Stimulated activated CD8-positive, alpha-beta memory T cell treated with anti-CD3 and anti-CD28 coated beads, Interleukin-15, amount 100 ng/mL, for 24 hours (primary cell): ENCODE measurements at places on chromosomes 2 and 18.

- DNase-seq, result no peak
Measured at GRCh38 chr2:38578832-38579231, 23.9 kb downstream of the HNRNPLL start.

DNA sequence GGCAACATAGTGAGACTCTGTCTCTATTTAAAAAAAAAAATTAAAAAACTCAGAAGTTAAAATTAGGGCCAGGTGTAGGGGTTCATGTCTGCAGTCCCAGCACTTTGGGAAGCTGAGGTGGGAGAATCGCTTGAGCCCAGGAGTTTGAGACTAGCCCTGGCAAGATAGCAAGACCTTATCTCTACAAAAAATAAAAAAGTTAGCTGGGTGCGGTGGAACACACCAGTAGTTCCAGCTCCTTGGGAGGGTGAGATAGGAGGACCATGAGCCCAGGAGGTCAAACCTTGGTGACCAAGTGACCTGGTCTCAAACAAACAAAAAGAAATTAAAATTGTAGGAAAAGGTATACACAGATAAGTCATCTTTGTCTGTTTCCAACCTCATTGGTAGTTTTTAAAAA, 11.3 kb downstream of the TTLL4 start:
- no peak for DNase-seq

DNA sequence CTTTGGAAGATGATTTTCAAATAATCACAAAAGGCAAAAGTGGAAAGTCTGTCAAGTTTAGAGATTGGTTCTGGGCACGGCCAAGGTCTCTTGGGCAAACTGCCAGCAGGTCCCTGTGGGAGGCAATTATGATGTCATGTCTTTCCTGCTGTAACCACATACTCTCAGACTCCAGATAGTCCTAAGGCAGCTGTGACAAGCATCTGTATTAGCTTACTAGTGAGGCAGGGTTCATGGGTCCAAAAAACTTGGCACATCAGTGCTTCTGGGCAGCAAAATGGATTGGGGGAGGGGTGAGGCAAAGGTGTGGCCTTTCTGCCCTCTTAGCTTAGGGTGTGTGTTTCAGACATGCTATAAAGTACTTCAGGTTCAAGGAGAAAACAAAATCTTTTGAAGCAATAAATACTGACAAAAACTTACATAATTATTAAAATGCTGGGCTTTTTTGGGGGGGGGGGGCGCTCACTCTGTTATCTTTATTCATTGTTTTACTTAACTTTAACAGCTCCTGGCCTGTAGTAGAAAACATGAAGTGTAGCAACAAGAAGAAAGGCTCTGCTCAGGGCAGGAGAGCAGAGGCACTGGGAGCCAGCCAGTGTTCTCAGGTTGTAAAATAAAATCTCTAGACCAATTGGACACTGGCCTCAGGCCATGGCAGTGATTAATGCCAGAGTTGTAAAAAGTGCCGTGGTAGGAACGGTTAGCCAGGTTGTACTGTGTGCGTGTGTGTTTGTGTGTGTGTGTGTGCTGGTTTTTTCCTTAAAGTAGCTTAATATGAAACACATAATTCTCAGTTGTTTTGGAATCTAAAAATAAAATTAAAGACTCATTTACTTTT, 14.3 kb upstream of the TANC1 start:
- DNase-seq, result no peak

- no peak for DNase-seq
Measured at GRCh38 chr2:69585855-69586555, 57.5 kb downstream of the AAK1 start.

- DNase-seq, result no peak
Measured at GRCh38 chr2:69022548-69022947, 9.6 kb downstream of the ANTXR1 start.

GRCh38 chr2:7264791-7265190, 347.6 kb downstream of the RNF144A start:
- no peak for DNase-seq

DNA sequence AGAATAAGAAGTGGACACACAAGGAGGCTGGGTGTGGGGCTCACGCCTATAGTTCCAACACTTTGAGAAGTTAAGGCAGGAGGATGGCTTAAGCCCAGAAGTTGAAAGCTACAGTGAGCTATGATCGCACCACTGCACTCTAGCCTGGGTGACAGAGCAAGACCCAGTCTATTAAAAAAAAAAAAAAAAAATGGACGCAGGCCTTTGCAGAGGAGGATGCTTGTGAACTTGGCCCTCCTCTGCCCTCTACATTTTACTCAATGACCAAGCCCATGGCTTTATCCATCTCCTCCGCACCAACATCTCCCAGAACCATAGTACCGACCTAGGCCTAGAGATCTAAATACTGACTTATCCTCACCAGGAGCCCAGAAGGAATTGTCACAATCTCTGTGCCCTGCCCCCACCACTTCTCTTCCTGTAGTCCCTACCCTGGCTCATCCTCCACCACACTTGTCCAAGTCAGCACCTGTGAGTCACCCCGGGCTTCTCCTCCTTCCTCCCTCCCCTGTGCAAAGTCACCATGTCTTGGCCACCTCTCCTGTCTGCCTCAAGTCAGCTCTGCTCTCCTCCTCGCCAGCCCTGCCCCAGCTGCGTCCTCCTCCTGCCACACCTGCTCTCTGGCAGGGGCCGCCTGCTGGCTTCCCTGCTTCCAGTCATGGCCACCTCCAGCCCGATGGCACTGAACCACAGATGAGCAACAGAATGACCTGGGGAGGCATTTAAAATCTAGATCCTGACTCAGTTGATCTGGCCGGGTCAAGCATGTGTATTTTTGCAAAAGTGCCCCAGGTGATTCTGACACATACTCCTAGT, 35.8 kb upstream of the ASPRV1 start:
- DNase-seq, result no peak

- DNase-seq, result no peak
Measured at GRCh38 chr2:145260081-145260480, 740.2 kb upstream of the ZEB2 start.

DNA sequence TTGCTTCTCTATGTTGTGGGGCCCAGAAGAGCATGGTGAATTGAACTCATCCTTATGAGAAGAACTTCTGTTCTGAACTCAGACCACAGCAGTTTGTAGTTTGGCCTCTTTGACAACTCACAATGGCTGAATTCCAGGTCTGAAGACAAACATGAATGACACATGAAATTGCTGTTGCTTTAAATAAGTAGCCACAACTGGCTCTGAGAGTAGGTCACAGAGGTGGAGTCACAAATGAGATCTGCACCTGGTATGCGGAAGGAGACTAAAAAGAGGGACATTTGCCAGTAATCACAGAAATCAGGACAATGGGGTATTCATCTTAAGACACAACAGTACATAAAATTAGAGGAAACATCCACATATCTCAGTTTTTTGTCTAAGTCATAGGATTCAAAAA, 290.3 kb upstream of the MMADHC start:
- no peak for DNase-seq

- DNase-seq, result no peak
Measured at GRCh38 chr2:76197842-76198448, 487.2 kb upstream of the GCFC2 start.

- no peak for DNase-seq
Measured at GRCh38 chr2:229524799-229525198, 189.6 kb downstream of the DNER start.

DNA sequence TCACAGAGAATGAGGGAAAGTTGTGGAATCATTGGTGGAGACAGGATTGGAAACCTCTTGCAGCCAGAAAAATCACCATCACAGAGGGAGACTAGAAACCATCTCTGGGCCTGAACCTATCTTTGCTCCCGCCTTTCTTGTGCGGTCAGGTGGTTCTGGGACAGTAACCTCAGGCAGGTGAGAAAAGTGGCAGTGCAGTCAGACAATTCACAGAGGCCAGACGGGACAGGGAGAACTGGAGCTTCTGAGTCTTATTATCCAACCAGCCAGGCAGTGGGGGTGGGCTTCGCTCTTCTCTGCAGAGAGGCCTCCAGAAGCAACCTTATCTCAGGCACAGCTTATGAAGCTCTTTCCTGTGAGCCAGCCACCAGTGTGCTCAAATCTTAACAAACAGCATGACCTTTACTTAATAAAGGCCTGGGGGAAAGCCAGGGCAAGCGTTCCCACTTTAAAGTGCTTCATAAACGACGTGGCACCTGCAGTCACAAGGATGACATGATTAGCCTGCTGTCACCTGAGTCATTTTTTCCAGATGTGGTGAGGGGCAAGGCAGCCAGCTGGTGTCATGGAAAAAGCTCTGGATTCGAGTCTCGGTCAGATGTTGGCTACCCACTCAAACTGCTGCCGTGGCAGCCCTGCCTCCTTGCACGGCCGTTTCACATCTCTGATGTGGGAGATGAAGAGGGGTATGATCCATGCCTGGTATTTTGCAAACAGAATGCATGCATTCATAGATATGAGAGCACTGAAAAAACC, 109.7 kb downstream of the B3GNT2 start:
- DNase-seq, result no peak

DNA sequence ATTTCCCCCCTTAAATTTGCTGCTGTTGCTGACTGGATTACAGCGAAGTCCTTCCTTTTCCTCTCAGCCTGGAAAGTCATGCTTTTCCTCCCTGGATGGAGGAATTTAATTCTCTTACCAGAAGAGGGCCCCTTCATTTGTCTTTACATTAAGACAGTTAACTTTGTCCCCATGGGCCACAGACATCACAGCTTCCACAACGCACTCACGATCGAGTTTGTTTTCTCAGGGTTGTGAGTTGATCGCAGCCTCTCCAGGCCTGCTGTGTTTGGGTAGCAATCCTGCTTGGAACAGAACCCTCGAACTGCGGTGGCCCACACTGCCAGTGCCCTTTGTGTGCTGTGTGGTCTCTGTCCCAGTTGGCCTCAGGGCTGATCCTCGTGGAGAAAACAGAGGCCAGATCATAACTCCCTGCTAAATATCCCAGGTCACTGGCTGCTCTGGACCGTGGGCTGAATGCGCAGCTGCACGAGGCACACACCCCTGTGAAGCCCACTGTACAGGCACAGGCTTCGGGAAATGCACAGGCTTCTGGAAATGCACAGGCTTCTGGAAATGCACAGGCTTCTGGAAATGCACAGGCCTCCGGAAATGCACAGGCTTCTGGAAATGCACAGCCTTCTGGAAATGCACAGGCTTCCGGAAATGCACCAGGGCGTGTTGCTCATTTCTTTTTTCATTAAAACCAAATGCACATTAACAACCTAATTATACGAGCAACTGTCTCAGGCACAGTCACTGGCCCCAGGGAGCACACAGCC, 2.2 kb upstream of the PDIA6 start:
- DNase-seq, result no peak

DNA sequence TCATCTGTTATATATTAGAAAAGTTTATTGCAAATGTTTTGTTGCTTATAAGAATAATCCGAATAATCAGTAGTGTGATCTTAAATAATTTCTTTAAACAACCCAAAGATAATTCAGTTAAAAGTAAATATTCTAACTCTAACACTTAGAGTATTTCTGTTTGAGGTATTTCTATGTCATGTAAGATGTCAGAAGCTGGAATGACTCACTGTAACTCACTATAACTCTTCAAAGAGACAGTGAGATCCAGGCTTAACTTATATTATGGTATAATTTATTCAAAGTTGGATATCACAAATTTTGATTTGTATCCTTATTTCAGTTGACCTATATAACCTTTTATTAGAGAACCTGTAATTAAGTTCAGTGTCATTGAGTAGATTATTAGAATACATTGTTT, 6.9 kb downstream of the MBD5 start:
- DNase-seq, result no peak

DNA sequence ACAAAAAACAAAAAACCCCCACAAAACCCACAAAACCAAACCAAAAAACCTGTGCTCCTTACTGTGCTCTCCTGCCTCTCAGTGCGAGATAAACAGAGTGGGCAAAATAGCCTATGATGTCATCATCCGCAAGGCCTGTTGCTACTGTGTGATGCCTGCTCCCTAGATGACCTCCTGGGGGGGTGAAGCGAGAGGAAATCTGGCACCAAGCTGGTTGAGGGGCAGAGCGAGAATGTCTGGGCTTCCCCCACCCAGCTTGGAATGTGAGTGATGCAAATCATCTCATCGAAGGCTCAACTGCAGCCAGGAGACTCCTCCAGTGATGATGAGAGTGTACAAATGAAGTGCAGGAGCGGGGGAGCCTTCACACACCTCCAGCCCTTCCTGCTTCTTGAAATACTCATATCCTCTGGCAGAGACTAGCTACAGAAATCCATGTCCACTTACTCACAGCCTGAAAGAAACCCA, 57.7 kb upstream of the MAP4K3 start:
- no peak for DNase-seq

DNA sequence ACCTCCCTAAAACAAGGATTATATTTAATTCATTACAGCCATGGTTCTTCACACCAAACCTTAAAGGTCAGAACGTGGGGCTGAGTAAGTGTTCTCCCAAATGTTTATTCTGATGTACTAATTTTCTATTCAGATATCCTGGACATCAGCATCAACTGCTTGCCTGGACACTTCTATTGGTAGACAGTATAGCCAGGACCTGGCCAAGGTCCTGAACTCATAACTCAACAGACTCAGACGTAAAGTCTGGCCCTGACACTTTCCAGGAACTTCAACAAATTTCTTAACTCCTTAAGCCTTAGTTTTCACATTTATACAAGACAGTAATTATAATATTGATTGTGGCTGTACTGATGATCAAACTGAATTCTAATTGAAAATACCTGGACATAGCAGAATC, 89.1 kb downstream of the AKAIN1 start:
- DNase-seq, result no peak

DNA sequence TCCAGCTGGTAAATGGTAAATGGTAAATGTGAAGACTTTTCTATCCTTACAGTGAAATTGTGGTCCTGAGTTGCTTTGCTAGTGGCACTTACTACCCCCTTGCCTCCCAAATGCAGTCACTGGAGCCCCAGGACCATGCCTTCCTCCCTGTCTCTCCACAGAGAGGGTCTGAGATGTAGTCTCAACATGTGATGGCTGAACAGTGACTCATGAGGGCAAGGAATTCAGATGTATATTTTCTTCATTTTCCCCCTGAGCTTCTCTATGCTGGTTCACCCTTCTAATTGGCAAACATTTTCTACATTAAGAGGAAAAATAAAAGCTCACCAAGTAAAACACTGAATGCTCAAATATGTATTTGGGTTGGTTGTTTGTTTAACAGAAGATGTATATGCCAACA, 232.0 kb downstream of the SH3BP4 start:
- DNase-seq, result no peak

DNA sequence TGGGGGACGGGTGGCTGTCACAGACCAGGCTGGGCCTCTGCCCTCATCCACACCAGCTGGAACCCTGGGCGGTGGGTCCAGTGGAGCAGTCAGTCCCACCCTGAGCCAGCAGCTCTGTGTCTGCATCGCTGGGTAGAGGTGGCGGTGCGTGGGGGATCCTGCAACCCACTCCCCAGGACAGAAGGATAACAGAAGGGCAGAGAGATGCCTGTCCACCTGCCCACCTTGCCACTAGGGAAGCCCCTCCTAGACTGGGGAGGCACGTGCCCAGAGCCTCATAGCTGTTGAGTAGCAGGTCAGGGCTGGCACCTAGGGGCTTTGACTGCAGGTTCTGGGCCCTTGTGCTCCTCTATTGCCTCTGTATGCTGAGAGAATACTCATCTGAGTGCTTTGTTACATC, 2.4 kb downstream of the ATOH8 start:
- DNase-seq, result no peak

DNA sequence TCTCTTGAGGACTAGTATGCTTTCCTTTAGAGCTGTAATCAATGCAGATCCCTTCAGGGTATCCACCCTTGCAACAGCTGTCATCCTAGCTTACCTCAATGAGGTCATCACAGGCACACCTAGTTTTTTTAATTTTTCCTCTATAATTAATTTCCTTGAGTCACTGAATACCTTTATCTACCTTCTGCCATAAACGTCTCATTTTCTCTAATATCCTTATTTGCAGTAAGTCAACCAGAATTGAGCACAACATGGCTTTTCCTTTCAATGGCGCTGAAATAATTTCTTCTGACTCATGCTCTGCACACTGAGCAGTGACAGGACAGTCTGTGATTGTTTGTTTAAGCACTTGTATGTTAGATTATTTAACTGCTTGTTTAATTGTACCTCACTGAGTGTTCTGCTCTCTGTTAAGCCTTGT, 49.4 kb downstream of the ETAA1 start:
- DNase-seq, result no peak
